ENCODE measurements at places on chromosomes 7 and 10. TPM values are rescaled to one million over a fixed set of nuclear protein-coding genes. Genes with fewer than 3 reads are reported as not detected.

HKDC1 gene
- 0.93 TPM for total RNA-seq

GPR22 gene
- under 0.01 TPM for total RNA-seq

BRI3 gene
- 67.3 TPM for total RNA-seq

RAPGEF5 gene
- 140 TPM for total RNA-seq

TRIL gene
- total RNA-seq, result under 0.01 TPM

NKX1-2 gene
- not detected for total RNA-seq

PTPN20 gene
- total RNA-seq, result 0.57 TPM

NUDT1 gene
- total RNA-seq, result 13.6 TPM

NKX6-2 gene
- not detected for total RNA-seq

UNC5B gene
- total RNA-seq, result 14.5 TPM

CYP2C8 gene
- total RNA-seq, result not detected

ACHE gene
- 0.13 TPM for total RNA-seq

STEAP4 gene
- total RNA-seq, result under 0.01 TPM

GNGT1 gene
- total RNA-seq, result not detected

PRSS58 gene
- not detected for total RNA-seq

GPR26 gene
- total RNA-seq, result not detected

MOGAT3 gene
- not detected for total RNA-seq

YWHAG gene
- total RNA-seq, result 213 TPM

CLCN1 gene
- total RNA-seq, result not detected

CALHM1 gene
- not detected for total RNA-seq

TACR2 gene
- total RNA-seq, result 0.13 TPM

Measured in thoracic aorta endothelial cell (primary cell).